ENCODE measurements at places on chromosomes 2 and 18. TPM values are rescaled to one million over a fixed set of nuclear protein-coding genes. Genes with fewer than 3 reads are reported as not detected.

The KLHL29 gene
- 5.9 TPM for polyA plus RNA-seq

The CDH19 gene
- 8.3 TPM for polyA plus RNA-seq

- H3K27me3 ChIP-seq, result no peaks in the 10 kb centered on the region
- DNase-seq, result no peak
- H3K36me3 ChIP-seq, result no peaks in the 10 kb centered on the region
- no peak overlapping the region for H3K4me3 ChIP-seq
- H3K4me1 ChIP-seq, result no peaks in the 10 kb centered on the region
These were observed 50.1 kb downstream of the CCDC74A start for GRCh38 chr2:131577812-131578211.

- no peaks in the 10 kb centered on the region for H3K27me3 ChIP-seq
- peaks cover 14% of the 10 kb centered on the region for H3K36me3 ChIP-seq
- no peaks in the 10 kb centered on the region for H3K4me1 ChIP-seq
- DNase-seq, result no peak
- H3K4me3 ChIP-seq, result no peak overlapping the region
These were observed 15.3 kb downstream of the PMS1 start for GRCh38 chr2:189799531-189799930.

GRCh38 chr18:9182852-9183399 is 46.3 kb downstream of the ANKRD12 start:
- H3K36me3 ChIP-seq, result peaks cover 20% of the 10 kb centered on the region
- DNase-seq, result no peak
- H3K4me3 ChIP-seq, result no peak overlapping the region
- peaks cover under 1% of the 10 kb centered on the region for H3K4me1 ChIP-seq
- H3K27me3 ChIP-seq, result no peaks in the 10 kb centered on the region

DNA sequence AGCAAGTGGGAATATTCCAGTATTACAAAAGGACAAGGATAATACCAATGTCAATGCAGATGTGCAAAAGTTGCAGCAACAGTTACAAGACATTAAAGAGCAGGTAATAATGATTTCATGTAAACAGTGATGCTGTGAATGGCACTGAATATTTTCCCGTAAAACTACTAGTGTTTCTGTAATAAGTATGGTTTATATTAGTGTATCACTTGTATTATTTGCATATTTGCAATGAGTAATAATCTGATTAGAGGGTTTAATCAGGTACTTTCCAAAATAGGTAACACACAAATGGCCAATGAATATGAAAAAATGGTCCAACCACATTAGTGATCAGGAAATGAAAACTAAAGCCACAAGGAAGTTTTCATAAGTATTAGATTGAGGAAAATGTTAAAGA is 118.0 kb downstream of the MIB1 start:
- H3K4me3 ChIP-seq, result no peak overlapping the region
- no peak overlapping the region for H3K27ac ChIP-seq
- H3K27me3 ChIP-seq, result no peaks in the 10 kb centered on the region
- peaks cover 45% of the 10 kb centered on the region for H3K36me3 ChIP-seq

GRCh38 chr2:223019987-223020717 is 31.8 kb upstream of the KCNE4 start:
- H3K4me3 ChIP-seq, result no peak overlapping the region
- no peak overlapping the region for H3K27ac ChIP-seq
- DNase-seq, result no peak
- no peaks in the 10 kb centered on the region for H3K27me3 ChIP-seq
- no peaks in the 10 kb centered on the region for H3K4me1 ChIP-seq
- no peaks in the 10 kb centered on the region for H3K36me3 ChIP-seq

DNA sequence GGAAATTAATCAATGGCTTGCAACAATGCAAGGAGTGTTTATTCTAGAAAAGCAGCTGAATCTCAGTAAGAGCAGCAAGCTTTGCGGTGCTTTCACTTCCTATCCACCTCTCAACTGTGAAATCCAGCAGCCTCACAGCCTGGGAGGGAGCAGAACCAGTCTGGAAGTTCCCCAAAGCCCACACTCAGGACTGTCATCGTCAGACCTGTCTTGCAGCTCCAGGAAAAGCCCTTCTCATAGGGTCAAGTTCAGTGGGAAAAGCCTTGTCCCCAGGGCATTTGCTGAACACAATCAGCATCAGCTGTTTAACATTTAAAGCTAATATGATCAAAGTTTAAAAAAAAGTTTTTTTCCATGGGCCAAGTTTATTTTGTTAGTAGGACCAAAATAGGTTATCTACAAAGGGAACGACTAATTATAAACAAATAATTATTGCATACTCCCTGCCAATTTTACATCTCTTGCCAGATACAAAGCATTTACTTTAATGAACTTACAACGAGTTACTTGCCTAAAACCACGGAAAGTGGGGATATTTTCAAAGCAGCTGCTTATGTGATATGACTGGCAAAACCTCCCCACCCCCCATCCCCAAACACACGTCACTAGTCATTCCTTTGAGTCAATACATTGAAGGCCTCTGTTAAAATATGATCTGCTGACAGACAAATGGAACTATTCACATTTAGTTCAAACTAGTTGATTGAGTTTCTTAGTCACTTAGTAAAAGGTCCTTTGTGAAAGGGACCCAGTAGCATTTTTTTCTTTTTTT is 36.8 kb downstream of the PARD6G start:
- no peaks in the 10 kb centered on the region for H3K4me1 ChIP-seq
- H3K4me3 ChIP-seq, result no peak overlapping the region
- no peak overlapping the region for H3K27ac ChIP-seq
- no peak for DNase-seq
- no peaks in the 10 kb centered on the region for H3K36me3 ChIP-seq
- H3K27me3 ChIP-seq, result no peaks in the 10 kb centered on the region

- no peaks in the 10 kb centered on the region for H3K36me3 ChIP-seq
- no peaks in the 10 kb centered on the region for H3K27me3 ChIP-seq
- H3K4me1 ChIP-seq, result peaks cover 17% of the 10 kb centered on the region
- H3K27ac ChIP-seq, result no peak overlapping the region
These were observed 276.3 kb downstream of the RND3 start for GRCh38 chr2:150211164-150211631.
